ENCODE measurements at places on chromosomes 7 and 10.

- peak; percentile 34 for DNase-seq
Measured at GRCh38 chr10:22652988-22653481, 61.3 kb downstream of the PIP4K2A start.

DNA sequence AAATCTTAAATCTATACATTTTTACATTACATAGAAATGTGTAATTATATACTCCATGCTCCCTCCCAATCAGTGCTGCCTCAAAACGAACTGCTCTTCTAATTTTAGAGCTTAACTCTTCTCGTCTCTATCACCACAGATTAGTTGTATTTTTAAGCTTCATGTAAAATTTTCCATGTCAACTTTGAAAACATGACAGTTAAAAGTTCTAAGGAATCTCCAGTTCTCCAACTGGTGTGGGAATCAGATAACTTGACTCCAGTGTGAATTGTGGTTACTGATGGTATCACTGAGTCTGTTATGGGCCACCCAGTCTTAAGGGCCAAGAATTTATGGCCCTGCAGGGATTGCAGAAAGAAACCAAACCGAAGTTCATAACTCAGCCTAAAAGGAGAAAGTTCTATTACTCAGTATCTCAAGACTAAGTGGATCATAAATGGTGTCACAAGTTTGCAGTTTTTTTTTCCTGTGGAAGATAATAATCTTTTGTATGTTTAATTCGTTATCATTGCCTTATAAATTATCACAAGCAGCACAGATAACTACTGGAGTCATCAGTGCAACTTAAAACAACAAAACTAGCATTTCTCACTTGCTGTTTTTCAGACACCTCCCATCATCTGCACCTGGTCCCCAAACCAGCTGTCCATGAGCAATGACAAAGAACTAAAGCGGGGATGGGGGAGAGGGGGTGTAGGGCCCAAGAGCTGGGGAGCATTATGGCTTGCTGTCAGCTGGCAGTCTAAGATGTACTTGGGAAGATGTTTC, 31.5 kb upstream of the KMT2E start:
- no peak for DNase-seq

- no peak for DNase-seq
Measured at GRCh38 chr7:50633414-50633710, 68.2 kb upstream of the DDC start.

GRCh38 chr10:74681917-74682627, 144.3 kb upstream of the KAT6B start:
- no peak for DNase-seq

GRCh38 chr7:95642173-95642572, 45.9 kb upstream of the PDK4 start:
- DNase-seq, result no peak

GRCh38 chr7:122869260-122869659, 17.0 kb downstream of the CADPS2 start:
- no peak for DNase-seq

- DNase-seq, result no peak
Measured at GRCh38 chr10:60714233-60714632, 64.0 kb upstream of the CDK1 start.

DNA sequence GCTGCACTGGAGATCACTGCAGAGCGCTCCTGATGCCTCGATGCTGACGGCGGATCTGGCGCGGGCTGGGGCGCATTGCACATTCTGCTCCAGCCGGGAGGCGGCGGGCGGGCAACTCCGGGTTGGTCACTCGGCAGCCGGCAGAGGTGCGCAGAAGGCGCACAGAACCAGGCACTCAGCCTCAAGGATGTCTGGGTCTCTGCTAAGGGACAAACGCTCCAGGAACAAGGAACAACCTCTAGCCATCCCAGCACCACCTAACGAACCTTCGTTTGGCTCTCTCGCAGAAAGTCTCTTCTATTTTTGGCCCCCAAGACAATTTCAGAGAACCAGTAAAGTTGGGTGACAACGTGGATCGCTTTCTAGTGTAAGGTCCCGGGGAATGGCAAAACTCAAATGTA, 254.6 kb downstream of the OTUD1 start:
- DNase-seq, result no peak

GRCh38 chr10:20936396-20936795, 39.3 kb upstream of the NEBL start:
- DNase-seq, result no peak

GRCh38 chr10:83083831-83084230, 1055.5 kb upstream of the GHITM start:
- DNase-seq, result no peak

- DNase-seq, result no peak
Measured at GRCh38 chr7:156781972-156782371, 111.0 kb downstream of the LMBR1 start.

- no peak for DNase-seq
Measured at GRCh38 chr7:4436361-4436895, 245.7 kb upstream of the FOXK1 start.

GRCh38 chr7:90994601-90995000, 269.6 kb upstream of the FZD1 start:
- DNase-seq, result no peak

DNA sequence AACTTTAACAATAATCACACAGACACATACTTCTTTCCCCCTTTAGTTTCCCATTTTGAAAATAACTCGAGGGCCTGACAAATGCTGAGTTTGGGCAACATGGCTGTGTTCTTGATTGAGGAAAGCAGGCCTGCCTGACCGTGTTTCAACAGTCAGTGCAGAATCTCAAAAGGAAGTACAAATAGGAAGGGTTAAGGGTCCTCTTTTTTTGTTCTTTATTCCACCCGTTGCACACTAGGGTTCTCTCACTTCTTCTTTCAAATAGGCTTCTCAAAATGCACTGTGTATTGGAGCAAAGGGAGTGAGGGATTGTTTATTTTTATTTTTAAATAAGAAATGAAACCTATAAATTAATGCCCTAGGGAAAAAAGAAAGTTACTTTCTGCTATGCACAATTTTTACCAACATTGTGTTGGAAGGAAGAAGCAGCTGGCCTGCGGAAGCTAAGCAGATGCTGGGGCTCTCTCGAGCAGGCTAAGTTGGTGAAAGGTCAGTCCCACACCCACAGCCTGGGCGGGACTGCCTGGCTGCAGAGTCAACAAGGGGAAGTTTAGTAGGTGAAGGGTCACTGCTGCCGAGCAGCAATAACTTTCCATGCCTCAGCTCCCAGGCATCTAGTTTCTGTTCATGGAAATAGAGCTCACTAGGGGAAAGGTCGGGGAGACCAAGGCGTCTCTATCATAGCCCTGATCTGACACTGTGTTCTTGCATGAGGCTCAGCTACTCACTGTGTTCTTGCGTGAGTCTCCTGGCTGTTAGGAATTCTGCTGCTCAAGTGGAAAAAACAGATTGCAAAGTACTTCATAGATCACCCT, 12.2 kb upstream of the PDK4 start:
- no peak for DNase-seq

DNA sequence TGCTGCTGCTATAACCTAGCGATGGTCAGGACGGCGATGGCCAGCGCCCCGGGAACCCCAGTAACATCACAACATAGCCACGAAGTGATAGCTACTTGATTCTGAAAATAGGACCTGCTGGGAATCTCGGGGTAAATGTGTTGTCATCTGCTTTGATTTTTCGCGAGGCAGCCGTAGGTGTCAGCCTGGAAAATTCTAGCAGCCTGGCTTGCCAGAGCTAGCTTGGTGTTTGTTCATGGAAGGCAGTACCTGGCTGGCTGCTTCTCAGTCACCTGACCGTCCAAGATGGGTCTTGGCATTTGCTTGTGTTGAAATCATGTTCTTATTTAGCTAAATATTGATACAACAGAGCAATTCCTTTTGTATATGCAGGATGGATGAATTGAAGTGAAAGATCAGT, 82.4 kb upstream of the BTBD16 start:
- no peak for DNase-seq

GRCh38 chr7:44922351-44922694, 37.0 kb upstream of the PURB start:
- no peak for DNase-seq

- DNase-seq, result no peak
Measured at GRCh38 chr7:104135760-104136558, 71.9 kb downstream of the ORC5 start.

DNA sequence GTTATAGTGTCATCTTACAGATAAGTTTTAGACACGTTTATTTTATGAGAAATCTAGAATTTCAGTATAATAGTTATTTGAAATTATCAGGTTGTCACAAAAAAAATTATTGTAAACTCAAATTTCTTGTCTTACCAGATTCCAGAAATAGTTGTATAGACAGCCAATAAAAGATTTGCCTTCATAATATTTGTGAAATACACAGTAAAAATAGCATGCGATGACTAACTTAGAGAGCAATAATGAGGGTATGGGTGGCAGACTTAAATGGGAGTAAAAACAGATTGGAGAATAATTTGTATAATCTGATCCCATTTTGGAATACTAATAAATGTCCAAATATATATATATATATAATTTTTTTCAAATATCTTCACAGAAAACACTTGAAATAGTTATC, 687.5 kb upstream of the LRRTM3 start:
- DNase-seq, result no peak

- DNase-seq, result no peak
Measured at GRCh38 chr7:69717221-69717620, 118.9 kb downstream of the AUTS2 start.

GRCh38 chr10:101859530-101859929, 15.9 kb upstream of the KCNIP2 start:
- no peak for DNase-seq

DNA sequence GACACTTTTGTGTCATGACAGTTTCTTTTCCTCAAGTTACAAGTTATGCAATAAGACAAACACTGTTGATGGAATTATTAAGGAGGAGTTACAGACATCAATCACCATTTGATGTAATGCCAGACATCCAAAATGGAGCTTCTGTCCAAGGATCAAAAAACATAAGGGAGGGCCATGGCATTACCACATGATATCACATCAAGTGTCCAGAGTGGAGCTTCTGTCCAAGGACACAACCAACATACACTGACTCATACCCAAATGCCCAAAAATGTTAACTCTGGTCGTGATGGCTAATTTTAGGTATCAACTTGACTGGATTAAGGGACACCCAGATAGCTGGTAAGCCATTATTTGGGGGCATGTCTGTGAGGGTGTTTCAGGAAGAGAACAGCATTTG, 140.4 kb downstream of the DOCK4 start:
- DNase-seq, result no peak

DNA sequence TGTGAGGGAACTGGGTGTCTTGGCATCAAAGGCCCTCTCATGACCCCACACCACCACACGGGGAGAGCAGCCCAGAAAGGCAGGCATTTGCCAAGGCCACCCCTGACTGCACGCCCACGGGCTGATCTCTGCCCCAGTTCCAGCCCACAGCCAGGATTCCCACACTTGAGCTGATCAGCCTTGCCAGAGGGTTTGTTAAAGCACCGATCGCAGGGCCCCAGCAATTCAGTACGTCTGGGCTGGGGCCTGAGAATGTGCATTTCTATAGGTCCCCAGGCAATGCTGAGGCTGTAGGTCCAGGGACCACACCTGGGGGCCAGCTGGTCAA, 103.9 kb downstream of the TNS3 start:
- no peak for DNase-seq

DNA sequence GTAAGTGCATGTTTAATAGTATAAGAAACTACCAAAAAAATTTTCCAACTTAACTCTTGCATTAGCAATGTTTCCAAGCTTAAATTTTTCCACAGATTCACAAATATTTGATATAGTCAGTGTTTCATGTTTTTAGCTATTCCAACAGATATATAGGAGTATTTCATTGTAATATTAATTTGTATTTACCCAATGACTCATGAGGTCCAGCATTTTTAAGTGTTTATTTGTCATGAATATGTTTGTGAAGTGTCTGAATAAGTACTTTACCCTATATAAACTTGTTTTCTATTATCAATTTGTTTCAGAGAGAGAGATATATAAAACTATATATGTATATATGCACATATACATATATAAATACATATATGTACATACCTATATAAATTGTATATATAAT, 71.0 kb downstream of the SEMA3D start:
- no peak for DNase-seq

DNA sequence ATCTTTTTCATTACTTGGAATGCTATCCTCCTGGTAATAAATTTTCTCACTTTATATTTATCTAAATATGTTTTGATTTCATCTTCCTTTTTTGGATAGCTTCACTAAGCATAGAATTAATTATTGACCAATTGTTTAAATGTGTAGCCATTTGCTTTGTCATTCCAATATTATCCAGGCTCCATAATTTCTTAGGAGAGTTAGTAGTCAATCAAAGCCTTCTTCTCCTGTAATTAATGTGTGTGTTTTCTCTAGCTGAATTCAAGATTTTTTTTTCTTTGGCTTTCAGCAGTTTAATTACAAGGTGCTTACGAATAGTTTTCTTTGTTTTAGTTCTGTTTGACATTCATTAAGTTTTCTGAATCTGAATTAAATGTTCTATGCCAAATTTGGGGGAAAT, 545.9 kb upstream of the CELF2 start:
- DNase-seq, result no peak

- DNase-seq, result no peak
Measured at GRCh38 chr7:117157241-117158209, 165.3 kb downstream of the WNT2 start.

DNA sequence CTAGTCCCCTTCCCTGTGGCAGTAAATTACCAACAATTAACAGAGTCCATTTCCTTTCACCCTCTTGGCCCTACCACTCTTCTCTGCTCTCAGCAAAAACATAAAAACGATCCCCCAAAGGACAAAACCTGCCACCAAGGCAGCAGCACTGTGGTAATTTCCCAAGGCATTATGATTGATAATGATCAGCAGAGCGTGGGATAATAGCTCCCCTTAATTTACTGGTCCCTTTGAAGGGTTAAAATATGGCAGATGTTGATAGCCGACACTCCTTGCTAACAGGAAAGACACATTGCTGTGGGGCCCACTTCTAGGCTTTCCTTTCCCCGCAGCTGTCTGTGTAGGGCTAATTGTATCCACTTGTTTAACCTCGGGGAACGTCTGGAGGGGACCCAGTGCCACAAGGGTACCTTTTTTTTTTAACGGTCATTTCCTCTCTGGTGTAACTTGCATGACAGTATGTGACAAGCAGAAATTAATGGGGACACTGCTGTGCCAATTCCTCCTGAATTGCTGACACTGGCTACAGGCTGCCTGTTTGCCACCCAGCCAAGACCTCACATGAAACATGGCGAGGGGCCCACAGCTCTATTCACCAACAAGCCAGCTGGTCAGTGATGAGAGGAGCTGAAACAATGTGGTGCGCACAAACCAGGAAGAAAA, 81.3 kb downstream of the CDK6 start:
- no peak for DNase-seq

DNA sequence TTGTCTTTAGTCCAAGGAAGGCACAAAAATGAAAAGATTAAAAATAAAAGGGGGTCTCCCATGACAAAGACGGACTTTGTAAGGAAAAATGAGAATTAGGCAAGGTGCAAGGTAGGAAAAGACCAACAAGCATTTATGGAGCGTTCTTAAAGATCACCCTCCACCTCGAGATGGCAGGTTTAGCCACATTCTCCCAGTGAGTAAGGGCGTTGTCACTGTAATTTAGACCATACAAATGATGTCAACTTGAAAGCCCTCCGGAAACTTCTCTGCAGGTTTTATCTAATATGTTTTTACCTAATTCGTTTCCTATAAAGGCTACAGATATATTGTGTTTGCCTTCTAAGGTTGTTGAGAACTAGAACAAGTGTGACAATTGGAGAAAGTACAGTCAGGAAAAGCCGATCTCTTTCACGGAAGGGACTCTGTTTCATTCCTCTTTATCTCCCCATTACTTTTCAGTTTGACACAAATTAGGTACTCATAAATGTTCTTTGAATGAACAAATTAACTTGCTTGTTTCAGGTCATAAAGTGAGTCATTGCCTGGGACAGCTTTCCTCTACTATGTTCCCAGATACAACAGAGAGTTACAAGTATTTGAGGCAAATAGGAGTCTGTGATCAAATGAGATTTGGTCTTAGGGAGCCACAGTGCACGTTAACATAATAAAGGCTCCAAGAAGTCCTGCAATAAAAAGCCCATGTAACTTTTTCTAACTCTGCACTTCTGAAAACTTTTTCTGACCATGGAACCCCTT, 102.6 kb upstream of the HABP2 start:
- no peak for DNase-seq

Measured in stimulated activated CD4-positive, alpha-beta T cell treated with anti-CD3 and anti-CD28 coated beads, Interleukin-12 subunit alpha, Interleukin-12 subunit beta, amount 100 ng/mL, for 4 hours (primary cell).